IPS DF 6.9 (cell line): ENCODE measurements at places on chromosomes 5 and 9.

DNA sequence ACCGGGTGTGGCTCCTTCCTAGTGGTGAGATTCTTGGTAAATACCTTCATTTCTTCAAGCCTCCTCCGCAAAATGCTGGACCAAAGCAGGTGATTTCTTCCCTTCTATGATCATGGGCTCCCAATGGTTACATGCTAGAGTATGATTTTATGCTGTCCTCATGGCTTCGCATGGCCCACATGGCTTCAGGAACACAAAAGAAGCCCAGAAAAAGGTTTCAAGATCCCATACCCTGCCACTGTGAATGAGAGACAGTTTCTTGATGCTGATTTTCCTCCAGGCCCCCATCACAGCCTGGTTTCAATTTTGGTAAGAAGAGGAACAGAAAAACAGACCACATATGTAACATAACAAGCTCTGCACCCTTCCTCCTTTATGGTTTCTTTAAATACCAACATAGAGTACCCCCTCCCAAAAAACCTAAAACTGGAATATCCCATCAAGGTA is 2.4 kb upstream of the RXFP3 start:
- no peak for DNase-seq

DNA sequence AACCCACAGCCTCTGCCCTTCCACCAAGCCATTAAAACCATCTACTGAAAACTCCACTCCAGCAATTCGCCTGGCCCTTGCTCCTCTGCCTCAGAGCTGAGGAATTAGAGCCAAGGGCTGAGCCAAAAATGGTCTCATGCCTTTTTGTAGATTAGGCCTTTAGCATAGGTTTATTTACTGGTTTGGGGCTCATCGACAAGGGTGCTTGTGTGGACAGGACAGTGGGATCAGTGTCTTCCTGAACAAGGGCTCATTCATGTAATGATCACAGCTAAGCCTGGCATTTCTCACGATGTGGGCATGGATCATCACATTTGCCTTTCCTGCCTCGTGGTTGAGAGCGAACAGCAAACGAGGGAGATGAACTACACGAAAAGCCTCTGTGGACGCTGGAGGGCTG is 59.2 kb upstream of the PHF24 start:
- DNase-seq: no peak

GRCh38 chr9:96554326-96554725 is 65.3 kb downstream of the CDC14B start:
- DNase-seq: no peak

DNA sequence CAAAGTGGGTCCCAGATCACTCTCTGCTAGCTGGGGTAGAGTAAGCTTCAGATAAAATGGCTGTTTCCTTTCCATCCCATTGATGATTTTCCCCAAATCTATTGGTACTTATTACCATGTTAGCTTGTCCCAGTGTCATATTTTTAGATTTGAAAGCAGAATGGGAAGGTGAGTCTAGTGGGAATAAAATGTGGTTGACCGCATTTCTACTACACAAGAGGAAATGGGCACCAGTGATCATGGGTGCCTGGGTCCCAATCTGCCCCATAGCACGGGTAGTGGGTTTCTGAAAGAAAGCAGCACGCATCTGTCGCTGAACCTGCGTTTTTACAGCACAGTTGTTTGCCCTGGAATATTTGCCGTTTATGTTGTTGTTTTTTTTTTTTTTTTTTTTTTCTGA is 20.1 kb downstream of the DAPK1 start:
- DNase-seq: no peak

DNA sequence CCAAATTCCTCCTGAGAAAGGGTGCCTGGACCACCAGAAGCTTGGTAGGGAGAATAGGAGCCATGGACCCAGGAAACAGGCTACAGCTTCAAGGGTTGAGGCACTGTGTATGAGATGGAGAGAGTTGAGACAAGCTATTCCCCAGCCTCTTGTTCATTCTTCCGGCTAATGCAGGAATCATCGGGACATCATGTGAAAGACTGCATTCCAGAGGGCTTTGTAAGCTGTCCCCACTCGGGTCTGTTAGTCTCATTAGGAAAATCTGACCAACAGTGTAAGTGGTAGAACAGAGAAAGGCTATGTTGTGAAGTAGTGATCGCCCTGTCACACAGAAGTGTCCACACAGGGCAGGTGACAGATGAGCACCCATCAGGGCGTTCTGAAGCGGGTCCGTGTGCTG is 81.4 kb downstream of the GABBR2 start:
- no peak for DNase-seq

DNA sequence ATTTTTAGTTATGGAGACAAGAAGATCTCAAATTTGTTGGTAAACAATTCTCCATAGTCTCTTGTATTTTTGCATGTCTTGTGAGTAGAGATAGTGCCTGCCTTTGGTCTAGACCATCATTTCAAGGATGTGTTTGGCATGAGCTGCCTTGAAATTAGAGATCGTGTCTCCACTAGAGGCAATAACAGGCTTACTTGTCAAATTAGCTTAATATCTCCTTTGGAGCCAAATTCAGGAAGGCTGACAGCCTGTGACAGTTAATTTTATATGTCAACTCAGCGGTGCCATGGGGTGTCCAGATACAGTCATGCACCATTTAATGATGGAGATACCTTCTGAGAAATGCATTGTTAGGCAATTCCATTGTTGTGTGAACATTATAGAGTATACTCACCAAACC is 24.8 kb upstream of the PRDM9 start:
- DNase-seq: no peak

GRCh38 chr9:110016340-110016739 is 191.6 kb downstream of the C9orf152 start:
- no peak for DNase-seq

DNA sequence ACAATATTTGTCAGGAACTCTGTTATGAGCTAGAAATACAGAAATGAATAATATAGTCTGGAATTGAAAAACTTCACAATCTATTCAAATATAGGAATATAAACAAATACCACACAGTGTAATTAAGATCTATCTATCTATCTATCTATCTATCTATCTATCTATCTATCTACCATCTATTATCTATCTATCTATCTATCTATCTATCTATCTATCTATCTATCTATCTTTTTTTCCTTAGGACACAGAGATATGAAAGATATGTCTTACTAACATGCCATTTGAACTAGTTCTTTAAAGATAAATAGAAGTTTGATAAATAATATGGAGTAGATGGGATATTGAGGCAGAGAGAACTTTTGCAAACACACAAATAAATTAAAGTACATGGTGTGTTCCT is 357.8 kb downstream of the PARP8 start:
- DNase-seq: no peak

GRCh38 chr5:52947851-52948250 is 41.3 kb upstream of the ITGA2 start:
- no peak for DNase-seq

DNA sequence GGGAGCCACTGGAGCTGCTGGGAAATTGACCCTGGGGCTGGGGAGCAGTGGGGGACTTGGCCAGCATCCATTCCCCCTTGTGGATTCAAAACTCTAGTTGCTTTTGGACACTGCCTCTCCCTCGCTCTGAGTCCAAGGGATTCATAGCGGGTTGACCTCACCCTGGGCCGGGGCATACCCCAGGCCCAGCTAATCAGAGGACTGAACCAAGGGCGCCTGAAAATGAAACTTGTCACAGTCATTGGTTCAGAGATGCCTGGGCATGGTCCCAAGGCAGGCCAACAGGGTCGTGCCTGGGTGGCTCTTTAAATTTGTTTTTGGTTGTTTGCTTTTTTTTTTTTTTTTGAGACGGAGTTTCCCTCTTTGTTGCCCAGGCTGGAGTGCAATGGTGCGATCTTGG is 22.6 kb downstream of the STK10 start:
- no peak for DNase-seq

GRCh38 chr9:17627641-17628040 is 48.8 kb downstream of the SH3GL2 start:
- DNase-seq: no peak

- DNase-seq: no peak
Observed at GRCh38 chr9:100066539-100066938, 32.3 kb downstream of the ERP44 start.

- no peak for DNase-seq
Observed at GRCh38 chr5:137336565-137337120, 162.5 kb downstream of the SPOCK1 start.

DNA sequence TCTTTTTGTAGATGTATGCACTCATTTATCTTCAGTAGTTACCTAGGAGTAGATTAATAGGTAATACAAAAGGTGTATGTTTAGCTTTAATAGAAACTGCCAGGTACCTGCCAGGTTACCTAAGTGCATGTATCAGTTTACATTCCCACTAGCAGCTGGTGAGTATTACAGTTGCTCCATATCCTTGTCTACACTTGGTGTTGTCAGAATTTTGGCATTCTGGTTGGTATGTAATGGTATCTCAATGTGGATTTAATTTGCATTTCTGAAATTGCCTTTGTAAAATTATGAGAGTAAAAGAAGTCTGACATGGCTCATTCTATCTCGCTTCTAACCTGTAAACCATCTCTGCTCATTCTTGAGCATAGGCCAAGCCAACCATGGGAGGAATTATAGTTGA is 38.3 kb upstream of the SIL1 start:
- no peak for DNase-seq

DNA sequence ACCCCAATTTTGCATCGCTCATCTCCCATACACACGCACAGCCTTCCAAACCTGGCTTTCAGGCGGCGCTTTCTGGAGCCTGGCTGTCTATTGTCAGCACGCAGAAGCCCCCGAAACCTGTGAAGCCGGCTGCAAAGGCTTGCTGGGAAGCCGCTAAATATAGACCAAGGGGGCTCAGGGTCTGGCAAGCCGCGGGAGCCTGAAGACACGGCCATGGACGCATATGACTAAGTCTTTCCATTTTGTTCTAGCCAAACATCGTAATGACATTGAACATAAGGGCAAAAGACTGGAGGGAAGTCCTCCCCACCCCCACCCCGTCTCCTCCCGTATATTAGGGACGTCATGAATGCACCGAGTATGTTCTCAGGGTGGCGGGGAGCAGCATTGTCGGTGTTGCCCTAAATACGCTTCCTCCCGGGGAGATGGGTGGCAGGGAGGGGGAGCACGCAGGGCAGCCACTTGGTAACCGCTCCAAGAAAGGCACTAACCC is 1.1 kb downstream of the CTNND2 start:
- DNase-seq: no peak

- no peak for DNase-seq
Observed at GRCh38 chr9:95626885-95627558, 110.3 kb upstream of the PTCH1 start.

- no peak for DNase-seq
Observed at GRCh38 chr5:123720955-123721354, 209.0 kb downstream of the CSNK1G3 start.

- no peak for DNase-seq
Observed at GRCh38 chr9:123867034-123867433, 62.9 kb downstream of the DENND1A start.

DNA sequence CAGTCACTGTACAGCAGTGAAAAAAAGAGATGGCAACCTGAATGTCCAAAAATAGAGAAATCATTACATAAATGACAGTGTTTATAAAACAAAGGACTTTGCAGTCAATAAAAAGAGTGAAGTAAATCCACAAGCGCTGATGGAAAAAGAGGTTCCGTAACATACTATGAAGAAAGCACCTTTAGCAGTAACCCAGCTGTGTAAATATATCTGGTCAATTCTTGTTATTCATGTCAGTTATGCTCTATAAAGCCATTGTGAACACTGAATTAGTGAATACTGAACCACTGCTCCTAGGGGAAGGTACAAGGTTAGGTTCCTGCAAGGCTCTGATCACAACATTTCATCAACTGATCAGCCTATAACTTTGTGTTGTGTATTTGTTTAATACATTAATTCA is 39.5 kb downstream of the CCNJL start:
- DNase-seq: no peak

DNA sequence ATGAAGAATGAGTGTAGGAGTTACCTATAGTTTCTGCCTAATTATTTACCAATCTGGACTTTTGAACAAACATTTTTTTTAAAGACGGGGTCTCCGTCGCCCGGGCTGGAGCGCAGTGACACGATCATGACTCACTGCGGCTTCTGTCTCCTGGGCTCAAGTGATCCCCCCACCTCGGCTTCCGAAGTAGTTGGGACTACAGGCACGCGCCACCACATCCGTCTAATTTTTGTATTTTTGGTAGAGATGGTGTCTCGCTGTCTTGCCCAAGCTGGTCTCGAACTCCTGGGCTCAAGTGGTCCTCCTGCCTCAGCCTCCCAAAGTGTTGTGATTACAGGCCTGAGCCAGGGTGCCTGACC is 1.5 kb downstream of the CTNNA1 start:
- no peak for DNase-seq
